ENCODE measurements at places on chromosomes 6 and 20. TPM values are rescaled to one million over a fixed set of nuclear protein-coding genes. Genes with fewer than 3 reads are reported as not detected.

The TFAP2C gene
- total RNA-seq, result not detected

The KHDRBS2 gene
- total RNA-seq, result not detected

The ZNF311 gene
- total RNA-seq, result 0.53 TPM

The LIN28B gene
- total RNA-seq, result not detected

The KIZ gene
- 19.5 TPM for total RNA-seq

The OLIG3 gene
- 0.35 TPM for total RNA-seq

All from activated naive CD4-positive, alpha-beta T cell treated with anti-CD3 and anti-CD28 coated beads, Interleukin-2, amount 50 U/mL, for 72 hours (primary cell).